Lower leg skin (tissue), 4 donors: ENCODE measurements at places on chromosomes 16 and 17. TPM values are rescaled to one million over a fixed set of nuclear protein-coding genes. Genes with fewer than 3 reads are reported as not detected.

DNA sequence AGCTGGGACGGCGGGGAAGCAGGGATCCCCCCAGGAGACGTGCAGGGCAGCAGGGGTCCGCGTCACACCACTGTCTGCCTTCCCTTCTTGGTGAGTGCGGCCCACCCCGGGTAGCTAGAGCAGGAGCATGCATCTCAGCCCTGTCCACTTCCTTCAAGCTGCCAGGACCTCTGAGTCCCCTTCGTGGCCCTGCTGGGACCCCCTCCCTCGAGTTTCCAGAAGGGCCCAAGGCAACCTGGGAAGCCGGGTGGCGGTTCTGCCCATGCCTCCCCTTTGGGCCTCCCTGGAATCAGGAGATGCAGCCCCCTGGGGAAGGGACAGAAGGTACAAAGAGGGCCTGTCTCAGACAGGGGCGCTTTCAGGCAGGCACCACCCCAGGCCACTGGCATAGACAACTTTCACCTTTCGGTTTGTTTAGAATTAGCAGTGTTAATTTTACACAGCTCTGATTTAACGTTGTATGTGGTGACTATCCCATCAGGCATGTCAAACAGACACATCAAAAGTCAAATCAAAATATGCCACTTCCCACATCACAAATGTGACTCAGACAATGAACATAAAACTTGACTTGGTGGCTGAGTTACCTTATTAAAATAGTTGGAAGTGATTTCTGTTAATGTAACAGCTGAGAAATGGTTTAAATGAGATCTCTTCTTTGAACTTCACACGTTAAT, 94.5 kb upstream of the METRNL start:
- no peak for DNase-seq

GRCh38 chr16:89828199-89828869, at the start of gene SPIRE2:
Gene SPIRE2 (plus strand): TSS chr16:89828475. CDS start chr16:89828551, 76 bp downstream.
- no peak for DNase-seq

The RTN4RL1 gene
- total RNA-seq: 24.1 TPM

The ANKRD40CL gene
- total RNA-seq: not detected

GRCh38 chr16:89599451-89599858, 14.0 kb upstream of the DPEP1 start:
- no peak for DNase-seq

The NOD2 gene
- 34.0 TPM for total RNA-seq

DNA sequence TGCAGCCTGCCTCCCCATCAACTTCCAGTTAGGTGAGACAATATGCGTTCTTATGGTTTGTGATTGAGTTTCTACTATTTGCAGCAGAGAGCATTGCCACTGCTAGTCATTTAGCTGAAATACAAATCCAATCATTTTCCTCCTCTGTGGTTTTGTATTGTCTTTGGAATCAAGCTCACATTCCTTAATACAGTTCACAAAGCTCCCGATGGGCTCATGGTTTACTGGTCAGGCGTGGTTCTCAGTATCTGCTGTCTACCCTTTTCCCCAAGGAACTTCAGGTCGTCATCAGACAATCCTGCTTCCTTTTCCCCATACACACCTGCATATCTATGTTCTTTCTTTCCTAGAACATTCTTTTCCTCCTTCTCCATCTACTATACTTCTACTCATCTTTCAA, 69.6 kb upstream of the GAS7 start:
- DNase-seq: no peak

GRCh38 chr17:64773836-64774761, 112.0 kb upstream of the SMURF2 start:
- peak; percentile 87 for DNase-seq

The METTL26 gene
- 108 TPM for total RNA-seq

The CLDN7 gene
- total RNA-seq: 15.8 TPM

The CORO6 gene
- 10.0 TPM for total RNA-seq

- DNase-seq: no peak
These were observed 23.0 kb upstream of the RNF135 start for GRCh38 chr17:30947796-30948195.

DNA sequence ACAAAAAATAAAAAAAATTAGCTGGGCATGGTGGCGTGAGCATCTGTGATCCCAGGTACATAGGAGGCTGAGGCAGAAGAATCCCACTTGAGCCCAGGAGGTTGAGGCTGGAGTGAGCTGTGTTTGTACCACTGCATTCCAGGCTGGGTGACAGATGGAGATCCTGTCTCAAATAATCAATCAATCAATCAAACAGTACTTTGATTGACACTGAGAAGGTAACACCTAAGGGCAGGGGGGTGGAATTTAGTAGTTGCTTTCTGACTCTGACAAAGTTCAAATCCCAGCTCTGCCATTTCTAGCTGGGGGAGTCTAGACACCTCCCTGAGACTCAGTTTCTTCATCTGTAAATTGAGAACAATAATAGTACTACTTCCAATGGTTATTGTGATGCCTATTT, 12.0 kb downstream of the SSH2 start:
- no peak for DNase-seq
